GM12878 (cell line): ENCODE measurements at places on chromosomes 2 and 18. TPM values are rescaled to one million over a fixed set of nuclear protein-coding genes. Genes with fewer than 3 reads are reported as not detected.

The ZNF892 gene
- total RNA-seq = 0.59 and 0.85 TPM in 2 replicates

DNA sequence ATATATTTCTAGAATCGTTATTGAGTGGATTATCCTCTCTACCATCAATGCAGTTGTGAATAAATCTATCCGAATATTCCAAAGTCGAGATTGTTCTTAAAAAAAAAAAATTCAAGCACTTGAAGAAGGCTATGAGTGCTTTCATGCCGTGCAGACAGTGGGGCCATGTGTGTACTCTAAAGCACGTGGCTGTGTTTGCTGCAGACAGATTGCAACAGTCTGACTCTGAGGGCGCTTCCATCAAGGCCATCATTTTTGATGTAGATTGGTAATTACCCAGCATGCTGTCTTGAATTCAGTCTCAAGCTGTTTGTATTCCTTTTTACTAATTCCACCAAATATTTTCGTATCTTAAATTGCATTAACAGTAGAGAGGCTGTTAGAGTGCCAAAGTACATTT lies 325.9 kb upstream of the LINC00305 start:
- H3K4me1 ChIP-seq = no peaks in the 10 kb centered on the region
- no peaks in the 10 kb centered on the region for H3K27me3 ChIP-seq
- H3K27ac ChIP-seq = no peak overlapping the region
- no peak overlapping the region for H3K4me3 ChIP-seq
- no peaks in the 10 kb centered on the region for H3K36me3 ChIP-seq

DNA sequence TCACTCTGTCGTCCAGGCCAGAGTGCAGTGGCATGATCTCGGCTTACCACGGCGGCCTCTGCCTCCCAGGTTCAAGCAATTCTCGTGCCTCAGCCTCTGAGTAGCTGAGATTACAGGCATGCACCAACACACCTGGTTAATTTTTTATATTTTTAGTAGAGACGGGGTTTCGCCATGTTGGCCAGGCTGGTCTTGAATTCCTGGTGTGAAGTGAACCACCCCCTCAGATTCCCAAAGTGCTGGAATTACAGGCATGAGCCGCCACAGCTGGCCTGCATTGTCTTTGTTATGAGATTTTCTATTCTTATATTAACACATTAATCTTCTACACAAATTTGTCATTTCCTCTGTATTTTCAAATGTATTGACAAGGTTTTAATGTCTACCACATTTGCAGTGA lies 75.2 kb downstream of the SEPTIN10 start:
- H3K4me3 ChIP-seq = no peak overlapping the region
- no peak overlapping the region for H3K27ac ChIP-seq
- H3K27me3 ChIP-seq = no peaks in the 10 kb centered on the region; the same call in 1 of the 2 replicates
- H3K4me1 ChIP-seq = no peaks in the 10 kb centered on the region
- no peaks in the 10 kb centered on the region for H3K36me3 ChIP-seq

The POU3F3 gene
- total RNA-seq = not detected in 2 replicates

GRCh38 chr2:147331790-147332419 lies 512.9 kb upstream of the ACVR2A start:
- H3K36me3 ChIP-seq = no peaks in the 10 kb centered on the region
- H3K27ac ChIP-seq = no peak overlapping the region
- no peak for DNase-seq
- no peaks in the 10 kb centered on the region for H3K27me3 ChIP-seq

DNA sequence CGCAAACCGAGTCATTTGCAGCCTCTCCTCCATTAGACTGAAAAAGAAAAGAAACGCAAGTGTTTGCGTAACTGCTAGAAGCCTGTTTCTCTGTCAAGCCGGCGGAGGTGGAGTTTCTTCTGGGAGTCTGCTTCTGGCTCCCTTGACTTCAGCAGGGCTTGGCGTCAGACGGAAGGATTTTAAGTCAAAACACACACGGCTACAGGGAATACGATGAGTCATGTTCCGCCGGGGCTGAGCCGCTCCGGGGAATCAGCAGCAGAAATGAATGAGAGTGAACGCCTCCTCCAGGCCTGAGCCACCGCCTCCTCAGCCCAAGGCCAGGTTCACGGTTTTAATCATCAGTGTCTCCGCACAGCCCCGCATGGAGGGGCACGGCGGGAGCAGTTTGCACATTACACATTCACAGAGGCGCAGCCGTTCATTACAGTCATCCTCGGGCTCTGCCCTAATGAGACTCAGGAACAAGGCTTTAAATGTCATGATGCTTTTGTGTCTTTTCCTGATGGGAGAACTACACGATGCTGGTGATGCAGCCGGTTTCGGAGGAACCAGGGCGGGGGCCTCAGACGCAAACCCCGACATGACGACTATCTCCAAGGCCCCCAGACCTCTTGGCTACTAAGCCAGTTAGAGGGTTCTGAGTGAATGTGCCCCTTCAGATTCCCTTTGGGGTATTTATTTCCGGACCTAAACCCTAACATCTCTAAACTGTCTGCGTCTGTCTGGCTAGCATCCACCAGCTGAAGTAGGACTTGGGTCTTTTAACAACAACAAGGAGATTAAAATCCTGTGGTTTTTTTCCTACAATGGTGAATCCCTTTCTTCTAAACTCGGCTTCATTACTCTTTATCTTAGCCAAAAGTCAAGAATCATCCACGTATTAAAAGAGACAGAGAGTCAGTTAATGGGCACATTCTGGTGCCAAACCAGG lies 11.1 kb upstream of the SCG2 start:
- no peaks in the 10 kb centered on the region; the same call in 1 of the 2 replicates for H3K27me3 ChIP-seq
- no peaks in the 10 kb centered on the region for H3K36me3 ChIP-seq
- H3K27ac ChIP-seq = no peak overlapping the region
- H3K4me3 ChIP-seq = no peak overlapping the region

DNA sequence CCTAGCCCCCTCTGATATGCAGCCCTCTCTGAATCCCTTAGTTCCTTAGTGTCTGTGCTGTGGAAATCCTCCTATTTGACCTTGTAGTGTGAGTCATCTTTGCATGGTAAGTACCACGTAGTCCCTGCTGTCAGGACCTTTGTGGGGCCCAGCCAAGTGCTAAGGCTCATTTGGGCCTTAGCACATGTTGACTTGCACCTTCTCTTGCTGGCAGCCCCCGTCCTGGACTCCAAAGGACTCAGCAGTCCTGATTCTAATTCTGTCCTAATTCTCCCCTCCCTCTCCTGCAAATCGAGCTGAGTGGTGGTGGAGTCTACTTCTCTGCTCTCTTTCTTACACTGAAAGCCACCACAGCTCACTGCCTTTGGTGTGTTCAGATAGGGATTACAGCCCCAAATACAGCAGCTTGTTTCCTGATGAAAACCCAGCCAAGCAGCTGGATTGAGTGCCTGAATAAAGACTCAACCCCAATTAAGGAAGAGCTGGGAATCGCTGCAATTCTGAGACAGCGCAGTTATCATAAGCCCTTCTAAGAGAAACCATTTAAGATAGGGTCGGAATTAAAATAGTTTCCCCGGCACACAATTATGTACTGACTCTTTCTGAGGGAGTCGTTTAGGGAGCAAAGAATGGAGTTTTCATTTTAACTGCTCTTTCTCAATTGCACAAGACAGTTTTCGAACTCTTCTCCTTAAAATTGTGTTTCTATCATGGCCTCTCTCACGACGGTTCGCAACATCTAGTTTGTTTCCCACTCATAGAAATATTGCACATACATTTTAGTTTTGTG lies 215.6 kb upstream of the TNP1 start:
- H3K27me3 ChIP-seq = no peaks in the 10 kb centered on the region
- no peak overlapping the region for H3K27ac ChIP-seq
- no peaks in the 10 kb centered on the region for H3K36me3 ChIP-seq
- DNase-seq = no peak

- H3K4me3 ChIP-seq = no peak overlapping the region
- no peaks in the 10 kb centered on the region for H3K27me3 ChIP-seq
- no peak for DNase-seq
Measured at GRCh38 chr2:119234021-119235019, 10.7 kb downstream of the STEAP3 start.

The GPR45 gene
- not detected in 2 replicates for total RNA-seq

GRCh38 chr2:169808221-169808620 lies 9.6 kb downstream of the SSB start:
- no peaks in the 10 kb centered on the region for H3K4me1 ChIP-seq
- H3K27ac ChIP-seq = no peak overlapping the region

The SH3RF3 gene
- 8.4 and 8.8 TPM in 2 replicates for total RNA-seq

- no peaks in the 10 kb centered on the region for H3K27me3 ChIP-seq
- H3K4me1 ChIP-seq = no peaks in the 10 kb centered on the region
Measured at GRCh38 chr18:60019463-60019840, 119.7 kb downstream of the PMAIP1 start.

DNA sequence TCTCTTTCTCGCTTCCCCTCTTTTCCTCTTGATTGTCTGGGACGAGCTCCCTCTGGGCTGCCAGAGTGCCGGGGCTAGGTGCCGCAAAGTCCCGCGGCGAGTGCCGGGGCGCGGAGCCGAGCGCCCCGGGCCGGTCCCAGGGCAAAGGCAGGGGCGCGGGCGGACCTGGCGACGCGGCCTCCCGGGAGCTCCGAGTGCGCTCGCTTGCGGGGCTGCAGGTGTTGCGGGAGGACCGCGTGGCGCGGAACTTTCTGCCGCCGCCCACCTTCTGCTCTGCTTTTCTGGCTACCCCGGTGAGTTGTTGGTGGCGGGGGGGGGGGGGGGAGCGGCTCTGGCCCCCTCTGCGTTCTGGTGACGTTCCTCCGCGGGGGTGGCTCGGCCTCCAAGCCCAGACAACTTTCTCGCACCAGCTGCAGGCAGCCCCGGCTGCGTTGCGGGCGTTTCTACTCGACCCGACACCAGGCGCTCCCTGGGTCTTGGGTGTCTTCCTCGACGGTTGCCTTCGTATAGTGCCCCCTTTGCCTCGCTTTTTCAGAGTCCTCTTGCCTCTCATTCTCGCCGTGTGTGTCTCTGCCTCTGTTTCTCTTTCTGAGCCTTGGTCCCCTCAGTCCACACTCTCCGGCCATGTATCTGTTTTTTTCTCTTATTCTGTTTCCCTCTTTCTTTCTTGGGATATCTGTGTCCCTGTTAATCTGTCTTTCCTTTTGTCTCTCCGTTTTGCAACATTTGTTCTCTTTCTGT lies 759 bp downstream of the GALNT13 start:
- H3K27ac ChIP-seq = no peak overlapping the region
- no peaks in the 10 kb centered on the region for H3K4me1 ChIP-seq
- H3K36me3 ChIP-seq = no peaks in the 10 kb centered on the region
- H3K27me3 ChIP-seq = no peaks in the 10 kb centered on the region
- no peak overlapping the region for H3K4me3 ChIP-seq
- DNase-seq = no peak

The VAMP5 gene
- 21.8 and 24.5 TPM in 2 replicates for total RNA-seq

The NCK2 gene
- 30.9 and 36.5 TPM in 2 replicates for total RNA-seq

GRCh38 chr2:136242687-136243277 lies 124.8 kb upstream of the CXCR4 start:
- no peak for DNase-seq
- H3K4me3 ChIP-seq = no peak overlapping the region
- H3K4me1 ChIP-seq = peaks cover 21% of the 10 kb centered on the region

The THOC1 gene
- total RNA-seq = 28.4 and 32.8 TPM in 2 replicates

DNA sequence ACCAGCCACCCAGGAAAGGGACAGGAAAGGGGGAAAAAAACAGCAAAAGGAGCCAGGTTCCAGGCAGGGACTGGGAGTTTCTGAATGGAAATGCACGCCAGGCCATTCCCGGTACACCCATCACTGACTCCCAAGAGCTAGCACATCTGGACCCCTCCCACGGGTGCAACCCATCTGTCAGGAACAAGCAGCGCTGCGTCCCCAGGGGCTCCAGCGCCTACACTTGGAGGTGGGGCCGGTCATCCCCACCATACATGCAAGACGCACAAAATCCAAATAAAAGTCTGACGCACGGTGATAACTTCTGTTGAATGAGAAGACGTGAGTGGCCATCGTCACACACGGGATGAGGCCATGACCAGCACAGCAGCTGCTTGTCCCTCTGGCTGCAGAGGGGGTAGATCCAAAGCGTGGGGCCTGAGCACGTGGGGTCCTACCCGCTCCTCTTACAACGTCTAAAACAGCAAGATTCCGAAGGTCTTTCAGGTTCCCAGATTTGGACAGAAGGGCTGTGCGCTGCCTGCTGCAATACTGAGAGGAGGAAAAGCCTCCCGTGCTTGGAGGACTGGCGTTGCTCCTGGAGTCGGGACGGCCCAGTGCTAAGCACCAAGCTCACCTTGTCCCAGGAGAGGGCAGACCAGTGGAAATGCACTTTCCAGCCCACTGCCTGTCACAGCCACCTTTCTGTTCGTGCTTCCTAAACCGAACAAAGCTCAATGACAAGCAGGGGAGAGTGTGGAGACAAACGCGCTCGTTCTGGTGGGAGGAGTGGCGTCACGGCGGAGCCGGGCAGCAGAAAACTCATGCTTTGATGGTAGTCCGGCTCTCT lies 68.9 kb downstream of the NDUFA10 start:
- H3K27ac ChIP-seq = no peak overlapping the region
- H3K4me3 ChIP-seq = no peak overlapping the region
- no peaks in the 10 kb centered on the region for H3K4me1 ChIP-seq
- H3K27me3 ChIP-seq = no peaks in the 10 kb centered on the region
- no peak for DNase-seq
- peaks cover 3% of the 10 kb centered on the region for H3K36me3 ChIP-seq

- DNase-seq = no peak
- H3K36me3 ChIP-seq = no peaks in the 10 kb centered on the region
- no peak overlapping the region for H3K4me3 ChIP-seq
- no peak overlapping the region for H3K27ac ChIP-seq
- no peaks in the 10 kb centered on the region for H3K27me3 ChIP-seq
Measured at GRCh38 chr2:5748391-5748790, 56.2 kb downstream of the SOX11 start.

DNA sequence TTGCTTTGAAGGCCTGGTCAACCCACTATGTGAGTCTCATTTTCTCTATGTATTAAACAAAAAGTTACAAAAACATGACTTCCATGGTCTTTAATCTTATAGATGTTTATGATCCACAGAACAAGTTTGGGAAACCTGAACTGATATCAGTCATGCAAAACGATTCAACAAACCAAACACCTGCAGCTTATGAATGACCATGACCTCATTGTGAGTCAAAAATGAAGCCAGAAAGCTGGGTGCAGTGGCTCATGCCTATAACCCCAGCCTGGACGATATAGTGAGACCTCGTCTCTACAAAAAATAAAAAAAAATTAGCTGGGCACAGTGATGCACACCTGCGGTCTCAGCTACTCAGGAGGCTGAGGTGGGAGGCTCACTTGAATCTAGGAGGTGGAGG lies 270.4 kb upstream of the CCDC68 start:
- no peaks in the 10 kb centered on the region for H3K27me3 ChIP-seq
- H3K4me1 ChIP-seq = no peaks in the 10 kb centered on the region
- H3K36me3 ChIP-seq = peaks cover 35% of the 10 kb centered on the region
- no peak for DNase-seq

- H3K27ac ChIP-seq = no peak overlapping the region
- no peaks in the 10 kb centered on the region for H3K36me3 ChIP-seq
- DNase-seq = no peak
- H3K4me1 ChIP-seq = no peaks in the 10 kb centered on the region
- H3K4me3 ChIP-seq = no peak overlapping the region
- H3K27me3 ChIP-seq = no peaks in the 10 kb centered on the region
Measured at GRCh38 chr2:145854039-145854755, 1334.3 kb upstream of the ZEB2 start.

GRCh38 chr2:98072442-98072841 lies 14.5 kb upstream of the VWA3B start:
- no peaks in the 10 kb centered on the region for H3K4me1 ChIP-seq
- H3K36me3 ChIP-seq = no peaks in the 10 kb centered on the region
- H3K4me3 ChIP-seq = no peak overlapping the region
- H3K27ac ChIP-seq = no peak overlapping the region
- H3K27me3 ChIP-seq = no peaks in the 10 kb centered on the region
